ENCODE measurements at places on chromosomes 7 and 10.

GRCh38 chr7:120837599-120837998 is 20.3 kb downstream of the TSPAN12 start:
- no peak for DNase-seq

- no peak for DNase-seq
Measured at GRCh38 chr10:112765717-112766235, 184.3 kb upstream of the TCF7L2 start.

DNA sequence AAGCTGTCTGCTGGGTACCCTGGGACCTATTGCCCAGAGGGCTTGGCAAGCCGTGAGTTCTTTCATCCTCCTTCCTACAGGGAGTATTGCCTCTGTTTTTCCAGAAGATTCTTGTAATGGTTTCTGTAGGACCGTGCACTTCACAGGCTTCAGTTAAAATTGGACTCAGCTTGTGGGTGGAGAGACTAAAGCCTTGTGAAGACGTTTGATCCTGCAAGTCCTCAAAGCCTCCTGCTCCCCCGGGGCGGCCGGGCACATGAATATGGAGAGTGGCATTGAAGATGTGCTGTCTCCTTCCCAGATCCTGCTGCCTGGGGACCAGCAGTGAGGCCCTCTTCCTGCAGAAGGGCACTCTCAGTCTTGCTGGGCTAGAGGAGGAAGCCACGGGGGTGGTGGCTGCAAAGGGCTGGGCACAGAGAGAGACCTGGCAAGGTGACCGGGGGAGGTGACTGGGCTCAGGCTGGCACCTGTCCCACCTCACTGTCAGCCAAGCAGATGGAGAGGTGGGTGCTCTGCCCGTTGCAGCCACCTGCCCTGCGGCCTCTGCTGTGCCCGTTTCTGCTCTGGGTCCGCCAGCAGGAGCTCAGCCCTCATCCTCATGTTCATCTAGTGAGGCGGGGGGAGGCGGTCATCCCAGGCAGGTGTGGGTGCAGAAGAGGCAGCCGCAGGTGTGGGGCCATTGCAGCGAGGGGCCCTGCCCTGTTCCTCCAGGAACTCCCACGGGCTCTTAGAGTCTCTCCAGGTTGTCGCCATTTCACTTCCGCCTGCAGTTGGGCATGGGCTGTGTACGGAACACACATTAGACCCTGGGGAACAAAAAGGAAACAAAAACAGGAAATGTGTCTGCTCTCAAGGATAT is 55.7 kb downstream of the TMEM209 start:
- no peak for DNase-seq

- DNase-seq: no peak
Measured at GRCh38 chr7:11970132-11970531, 138.1 kb upstream of the THSD7A start.

All from tongue (tissue), 3 donors.